Anterior cingulate cortex (tissue), 58 donors: ENCODE measurements at places on chromosomes 1 and 21.

DNA sequence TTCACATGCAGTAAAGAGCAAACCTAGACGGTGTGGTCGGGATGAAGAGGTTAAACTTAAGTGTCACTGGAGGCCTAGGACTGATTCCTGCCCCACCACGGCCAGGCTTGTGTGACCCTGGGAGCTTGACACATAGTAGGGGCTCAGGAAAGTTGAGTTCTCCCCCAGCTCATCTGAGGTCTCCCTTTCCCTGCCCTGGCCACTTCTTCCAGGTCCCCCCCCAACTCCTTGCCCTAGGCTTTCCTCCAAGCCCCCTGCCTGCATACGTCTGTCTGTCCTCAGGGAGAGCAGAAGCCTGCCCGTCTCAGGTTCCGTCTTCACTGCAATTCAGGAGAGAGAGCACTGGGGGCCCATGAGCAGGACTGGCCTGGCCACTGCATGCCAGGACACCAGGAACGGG lies 225.8 kb downstream of the PTPRU start:
- DNase-seq = no peak

DNA sequence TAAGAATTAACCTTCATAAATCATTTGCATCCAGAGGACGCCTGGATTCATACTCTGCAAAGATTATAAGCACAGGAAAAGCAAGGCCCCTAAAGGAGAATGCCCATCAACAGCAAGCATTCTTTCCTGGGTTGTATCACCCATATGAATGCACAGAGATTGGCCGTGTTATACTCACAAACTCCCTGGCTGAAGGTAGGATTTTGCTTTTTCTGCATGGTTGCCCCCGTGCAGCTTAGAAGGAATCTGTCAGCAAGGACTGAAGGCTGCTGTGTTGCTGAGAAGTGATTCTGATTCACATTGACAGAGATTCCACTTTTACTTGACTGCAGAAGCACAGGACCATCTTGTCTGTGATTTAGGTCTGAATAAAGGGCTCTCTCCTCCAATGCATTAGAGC lies 283.0 kb downstream of the LRRIQ3 start:
- no peak for DNase-seq

GRCh38 chr21:27807596-27807995 lies 840.7 kb upstream of the ADAMTS5 start:
- no peak for DNase-seq

DNA sequence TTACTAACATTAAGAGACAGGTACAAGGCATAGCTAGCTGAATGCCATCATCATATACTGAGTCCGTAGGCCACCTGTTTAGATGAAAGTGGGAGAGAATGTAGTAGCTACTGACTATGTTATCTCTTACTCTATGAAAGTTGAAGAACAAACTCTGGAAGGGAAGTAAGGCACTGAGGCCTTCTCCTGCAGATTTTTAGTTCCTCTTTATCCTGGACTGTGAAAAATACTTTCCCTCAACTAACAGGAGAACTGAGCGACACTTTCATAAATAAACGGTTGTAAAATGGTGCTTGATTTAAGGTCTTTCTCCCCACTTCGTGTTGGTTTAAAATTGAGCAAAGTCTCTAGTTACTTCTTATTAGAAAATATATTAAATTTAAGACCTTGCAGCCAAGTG lies 101.9 kb downstream of the FNBP1L start:
- no peak for DNase-seq

GRCh38 chr1:19477284-19478249 lies 7.8 kb downstream of the CAPZB start:
- no peak for DNase-seq

DNA sequence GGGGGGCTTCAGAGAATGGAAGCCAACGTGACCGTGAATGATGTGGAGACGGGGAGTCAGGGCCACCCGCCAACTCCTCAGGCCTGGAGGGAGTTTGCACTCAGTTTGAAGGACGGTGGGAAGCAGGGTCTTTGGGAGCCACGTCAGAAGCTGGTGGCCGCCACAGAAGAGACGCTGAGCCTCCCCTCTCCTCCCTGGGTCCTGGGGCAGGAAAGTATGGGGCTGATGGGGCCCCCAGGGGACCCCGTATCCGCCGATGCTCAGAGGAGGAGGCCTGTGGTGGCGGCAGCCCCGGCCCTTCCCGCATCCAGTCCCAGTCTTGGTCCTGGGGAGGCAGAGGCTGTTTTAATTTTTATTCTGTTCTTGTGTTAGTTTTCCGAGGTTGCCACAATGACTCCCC lies 188.6 kb upstream of the C1orf174 start:
- no peak for DNase-seq

GRCh38 chr1:41416081-41416480 lies 54.8 kb downstream of the FOXO6 start:
- no peak for DNase-seq

DNA sequence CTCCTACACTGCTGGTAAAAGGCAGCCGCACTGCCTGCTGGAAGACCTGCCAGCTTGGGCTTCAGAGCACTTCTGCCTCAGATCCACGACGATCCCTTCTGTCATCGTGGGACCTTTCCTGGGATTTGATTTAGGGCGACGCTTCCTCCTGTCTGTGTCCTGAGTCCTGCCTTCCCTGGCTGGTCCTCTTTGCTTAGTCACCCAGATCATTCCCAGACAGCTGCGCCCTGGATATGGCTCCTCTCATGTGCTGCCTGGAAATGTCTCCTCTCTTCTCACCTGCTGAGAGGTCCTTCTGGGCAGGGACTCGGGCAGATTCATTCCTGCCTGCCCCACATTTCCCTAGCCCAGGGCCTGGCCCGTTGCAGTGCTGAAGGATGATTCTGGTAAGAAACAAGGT lies 72.4 kb upstream of the POU3F1 start:
- DNase-seq = no peak

DNA sequence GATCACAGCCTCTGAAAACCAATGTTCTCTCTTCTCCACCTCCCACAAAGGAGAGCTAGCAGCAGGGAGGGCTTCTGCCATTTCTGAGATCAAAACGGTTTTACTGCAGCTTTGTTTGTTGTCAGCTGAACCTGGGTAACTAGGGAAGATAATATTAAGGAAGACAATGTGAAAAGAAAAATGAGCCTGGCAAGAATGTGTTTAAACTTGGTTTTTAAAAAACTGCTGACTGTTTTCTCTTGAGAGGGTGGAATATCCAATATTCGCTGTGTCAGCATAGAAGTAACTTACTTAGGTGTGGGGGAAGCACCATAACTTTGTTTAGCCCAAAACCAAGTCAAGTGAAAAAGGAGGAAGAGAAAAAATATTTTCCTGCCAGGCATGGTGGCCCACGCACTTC lies 35.8 kb upstream of the TDRD10 start:
- no peak for DNase-seq

- DNase-seq = no peak
Observed at GRCh38 chr1:46219551-46220520, 16.7 kb downstream of the LURAP1 start.

- no peak for DNase-seq
Observed at GRCh38 chr1:184627007-184627341, 127.7 kb downstream of the EDEM3 start.

DNA sequence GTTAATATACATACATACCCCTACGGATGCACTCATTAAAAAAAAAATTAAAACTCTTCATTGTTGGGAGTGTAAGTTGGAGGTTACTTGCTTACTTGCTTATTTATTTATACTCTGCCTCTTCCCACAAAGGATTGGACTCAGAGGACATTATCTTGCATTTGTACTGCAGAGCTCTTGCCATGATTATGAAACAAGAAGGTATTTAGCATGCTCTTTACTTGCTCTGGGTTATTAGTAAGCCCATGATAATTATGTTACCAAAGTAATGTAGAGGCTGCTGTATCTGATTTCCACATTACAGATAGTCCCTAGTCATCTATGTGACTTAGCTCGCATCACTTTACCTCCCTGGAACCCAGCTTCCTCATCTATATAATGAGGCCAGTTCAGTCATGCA lies 355.1 kb upstream of the PTBP2 start:
- no peak for DNase-seq

DNA sequence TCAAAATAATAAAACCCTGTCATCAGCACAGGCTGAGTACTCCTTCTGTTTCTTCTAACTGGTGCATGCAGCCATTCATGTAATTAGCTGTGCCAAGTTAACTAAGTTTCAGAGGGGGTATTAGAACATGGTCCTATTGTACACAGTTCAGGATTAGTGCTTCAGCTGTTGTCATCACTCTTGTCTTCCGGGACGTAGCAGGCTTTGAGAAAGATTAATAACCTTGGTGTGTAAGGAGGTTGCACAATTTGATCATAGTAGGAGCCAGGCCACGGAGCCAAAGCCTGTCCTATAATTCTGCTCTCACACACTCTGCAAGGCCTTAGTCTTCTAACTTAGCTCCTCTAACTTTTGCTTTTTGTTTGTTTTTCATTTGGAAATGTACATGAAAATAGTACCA lies 44.7 kb downstream of the PTGFRN start:
- DNase-seq = no peak

- DNase-seq = peak; percentile 30
Observed at GRCh38 chr1:19240673-19241538, 10.4 kb downstream of the EMC1 start.

GRCh38 chr1:31759298-31760023 lies 4.7 kb downstream of the ADGRB2 start:
- no peak for DNase-seq

DNA sequence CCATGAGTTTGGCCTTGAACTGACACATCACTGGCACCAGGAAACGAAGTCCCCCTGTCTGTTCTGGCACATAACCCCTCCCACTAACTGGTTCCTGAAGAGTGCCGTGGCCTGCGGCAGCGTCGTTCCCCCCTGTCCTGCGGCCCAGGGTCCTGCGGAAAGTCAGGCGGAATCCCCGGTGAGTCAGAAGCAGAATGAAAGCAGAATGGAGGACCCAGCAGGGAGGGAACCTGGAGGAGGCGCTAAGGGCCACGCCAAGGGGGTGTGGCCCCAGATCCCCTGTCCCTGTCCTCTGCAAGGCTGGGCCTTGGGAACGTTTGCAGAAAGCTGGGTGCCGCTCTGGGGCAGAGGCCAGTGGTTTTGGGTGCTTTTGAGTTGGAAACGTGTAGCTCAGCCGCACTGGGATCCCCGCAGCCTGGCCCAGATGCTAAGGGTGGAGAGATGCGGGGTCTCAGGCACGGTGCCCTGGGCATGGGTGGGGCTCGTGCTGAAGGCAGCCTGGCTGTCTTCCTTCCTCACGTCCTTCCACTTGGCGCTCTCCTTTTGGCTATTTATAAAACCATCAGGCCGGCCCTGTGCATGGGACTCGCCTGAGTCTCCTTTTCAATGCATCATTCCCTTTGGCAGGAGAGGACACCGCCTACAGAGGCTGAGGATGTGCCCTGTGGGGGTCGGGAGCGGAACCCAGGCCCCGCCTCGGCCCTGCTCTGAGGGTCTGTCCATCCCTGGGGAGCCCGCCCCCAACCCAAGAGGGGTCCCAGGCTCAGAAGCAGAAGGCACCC lies 36.2 kb downstream of the TP73 start:
- no peak for DNase-seq

DNA sequence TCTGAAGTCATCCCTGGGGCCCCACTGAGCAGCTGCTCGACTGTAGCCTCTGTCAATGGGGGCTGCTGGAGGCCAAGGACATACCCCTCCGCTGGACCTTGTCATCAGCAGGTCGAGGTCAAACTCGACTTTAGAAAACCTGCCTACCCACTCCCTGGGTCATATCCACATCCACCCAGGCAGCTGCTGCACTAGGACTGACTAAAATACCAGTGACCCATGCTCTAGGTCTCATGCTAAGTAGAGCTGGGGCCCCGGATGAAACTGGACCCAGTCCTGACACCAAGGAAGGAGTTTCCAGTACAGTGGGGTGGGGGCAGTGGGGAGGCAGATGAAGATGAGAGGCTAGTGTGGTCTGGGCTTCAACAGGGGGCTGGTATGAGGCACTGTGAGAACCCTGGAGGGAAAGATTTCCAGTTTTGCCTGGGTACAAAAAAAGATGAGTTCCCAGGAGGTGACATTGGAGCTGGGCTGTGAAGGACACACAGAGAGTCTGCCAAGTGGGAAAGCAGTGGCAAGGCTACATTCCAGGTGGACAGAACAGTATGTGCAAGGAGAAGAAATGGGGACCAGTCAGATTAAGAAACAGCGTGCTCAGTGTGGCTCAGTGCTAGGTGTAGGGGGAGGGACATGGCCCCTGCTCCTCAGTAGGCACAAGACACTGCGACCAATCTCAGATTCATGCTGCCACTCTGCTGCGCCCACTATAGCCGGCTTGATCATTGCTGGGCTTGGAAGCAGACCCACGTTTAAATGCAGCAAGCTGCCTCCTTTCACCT lies 12.4 kb downstream of the SLC2A1 start:
- DNase-seq = no peak

DNA sequence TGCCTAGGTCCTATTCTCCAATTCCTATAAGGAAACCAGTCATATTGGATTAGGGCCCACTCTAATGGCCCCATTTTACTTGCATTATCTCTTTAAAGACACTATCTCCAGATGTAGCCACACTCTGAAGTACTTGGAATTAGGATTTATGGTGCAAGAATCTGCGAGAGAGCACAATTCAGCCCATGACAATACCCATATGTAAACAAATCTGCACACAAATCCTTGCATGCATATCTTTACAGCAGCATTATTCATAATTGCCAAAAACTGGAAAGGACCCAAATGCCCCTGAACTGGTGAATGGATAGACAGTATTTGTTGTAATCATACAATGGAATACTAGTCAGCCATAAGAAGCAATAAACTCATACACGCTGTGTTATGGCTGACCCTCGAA lies 229.8 kb upstream of the ADAMTS5 start:
- DNase-seq = no peak

DNA sequence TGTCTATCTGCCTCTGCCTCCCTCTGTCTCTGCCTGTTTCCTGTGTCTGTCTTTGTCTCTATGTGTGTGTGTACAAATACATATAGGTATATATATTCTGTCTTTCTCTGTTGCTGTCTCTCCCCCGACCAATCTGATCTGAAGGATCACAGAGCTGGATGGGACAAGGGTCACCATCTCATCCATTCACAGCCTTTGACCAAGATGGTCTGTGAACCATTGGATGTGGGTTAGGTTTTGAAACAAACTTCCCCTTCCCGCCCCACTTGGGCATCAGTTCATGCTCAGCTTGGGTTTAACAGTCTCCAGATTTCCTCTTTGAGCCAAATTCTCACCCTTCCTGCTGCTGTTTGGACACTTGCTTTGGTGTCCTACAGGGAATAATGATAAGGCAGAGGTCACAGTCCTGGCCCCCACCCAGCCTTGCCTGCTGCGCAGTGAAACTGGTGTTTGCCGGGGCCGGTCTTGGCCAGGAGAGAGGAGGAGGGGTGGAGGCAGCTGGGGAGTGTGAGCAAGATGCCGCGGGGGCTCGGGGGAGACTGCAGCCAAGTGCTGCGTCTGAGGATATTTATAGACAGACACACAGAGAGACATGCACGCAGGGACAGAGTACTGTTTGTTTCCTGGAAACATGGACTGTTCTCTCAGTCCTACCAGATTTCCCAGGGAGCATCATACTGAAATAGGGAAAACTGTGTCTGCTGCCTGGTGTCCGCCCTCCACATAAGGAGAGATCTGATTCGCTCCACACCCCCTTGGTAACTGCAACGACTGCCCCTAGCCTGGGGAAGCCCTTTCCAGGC lies 27.0 kb upstream of the BTG2 start:
- DNase-seq = peak; percentile 91

GRCh38 chr1:86229405-86229975 lies 72.9 kb upstream of the COL24A1 start:
- DNase-seq = no peak
